ENCODE measurements at places on chromosomes 3 and 15. TPM values are rescaled to one million over a fixed set of nuclear protein-coding genes. Genes with fewer than 3 reads are reported as not detected.

EPHB3 gene
- 44.7 TPM for total RNA-seq

SEMA3G gene
- 2.7 TPM for total RNA-seq

FSD2 gene
- total RNA-seq: not detected

COL8A1 gene
- 2.2 TPM for total RNA-seq

MYZAP gene
- 19.8 TPM for total RNA-seq

CYP1A2 gene
- total RNA-seq: not detected

MUC20 gene
- 34.9 TPM for total RNA-seq

SIDT1 gene
- 1.5 TPM for total RNA-seq

GXYLT2 gene
- total RNA-seq: 2.2 TPM

MYEF2 gene
- total RNA-seq: 0.56 TPM

DENND6A gene
- total RNA-seq: 23.5 TPM

ZBBX gene
- total RNA-seq: 0.04 TPM

TEX9 gene
- total RNA-seq: 9.2 TPM

SPSB4 gene
- total RNA-seq: not detected

MME gene
- 0.60 TPM for total RNA-seq

PLOD2 gene
- 14.5 TPM for total RNA-seq

ARGFX gene
- total RNA-seq: not detected

GRM2 gene
- 0.08 TPM for total RNA-seq

PLAAT1 gene
- 7.4 TPM for total RNA-seq

MYO1E gene
- total RNA-seq: 117 TPM

GOLGA6L7 gene
- total RNA-seq: not detected

ZNF774 gene
- total RNA-seq: 2.4 TPM

SLC15A2 gene
- total RNA-seq: 3.8 TPM

CYP8B1 gene
- not detected for total RNA-seq

CHCHD4 gene
- total RNA-seq: 13.0 TPM

CHRFAM7A gene
- not detected for total RNA-seq

IGDCC3 gene
- total RNA-seq: 0.08 TPM

ENTPD3 gene
- 9.2 TPM for total RNA-seq

CGNL1 gene
- total RNA-seq: 9.0 TPM

TEX55 gene
- total RNA-seq: not detected

GUCA1C gene
- not detected for total RNA-seq

ABHD6 gene
- 4.1 TPM for total RNA-seq

CFAP100 gene
- total RNA-seq: not detected

ITGA11 gene
- 0.48 TPM for total RNA-seq

UCN2 gene
- 2.2 TPM for total RNA-seq

SNTN gene
- total RNA-seq: not detected

DAZL gene
- total RNA-seq: not detected

C3orf85 gene
- total RNA-seq: not detected

TTLL13 gene
- total RNA-seq: not detected

CADPS gene
- 0.08 TPM for total RNA-seq

LINGO1 gene
- total RNA-seq: 0.32 TPM

NRG4 gene
- total RNA-seq: 1.6 TPM

UNC13C gene
- 0.04 TPM for total RNA-seq

CYP1A1 gene
- total RNA-seq: not detected

UBE2Q2 gene
- 20.9 TPM for total RNA-seq

SSUH2 gene
- total RNA-seq: 0.36 TPM

FURIN gene
- total RNA-seq: 30.6 TPM

TNNC1 gene
- total RNA-seq: 0.88 TPM

ADAMTSL3 gene
- total RNA-seq: 1.4 TPM

AEN gene
- 15.8 TPM for total RNA-seq

CDC25A gene
- 3.8 TPM for total RNA-seq

GALK2 gene
- 16.7 TPM for total RNA-seq

CILP gene
- 0.64 TPM for total RNA-seq

All from esophagus mucosa (tissue), 1 donor.